ENCODE measurements at places on chromosomes 6 and 20. TPM values are rescaled to one million over a fixed set of nuclear protein-coding genes. Genes with fewer than 3 reads are reported as not detected.

NUP43 gene
- 12.0 TPM for total RNA-seq

EEF1A2 gene
- total RNA-seq: 0.79 TPM

BMP6 gene
- total RNA-seq: 0.77 TPM

SMPDL3A gene
- total RNA-seq: 57.7 TPM

GNAS-AS1 gene
- 0.43 TPM for total RNA-seq

CNKSR3 gene
- 3.6 TPM for total RNA-seq

SIRPD gene
- total RNA-seq: not detected

ZSCAN12 gene
- total RNA-seq: 5.2 TPM

SLC12A5 gene
- under 0.01 TPM for total RNA-seq

SEMG1 gene
- not detected for total RNA-seq

CLPSL1 gene
- total RNA-seq: not detected

IL20RA gene
- total RNA-seq: 0.17 TPM

CD93 gene
- total RNA-seq: under 0.01 TPM

TRIM15 gene
- not detected for total RNA-seq

DEFB124 gene
- not detected for total RNA-seq

ZSWIM3 gene
- 5.0 TPM for total RNA-seq

CST4 gene
- total RNA-seq: not detected

RGS17 gene
- 15.1 TPM for total RNA-seq

PLCB4 gene
- 8.2 TPM for total RNA-seq

CST3 gene
- total RNA-seq: 164 TPM

DEFB132 gene
- not detected for total RNA-seq

LHFPL5 gene
- total RNA-seq: not detected

THEMIS gene
- total RNA-seq: not detected

COL12A1 gene
- 258 TPM for total RNA-seq

TBX18 gene
- total RNA-seq: 8.2 TPM

SPTLC3 gene
- total RNA-seq: 4.6 TPM

TNF gene
- not detected for total RNA-seq

EDN1 gene
- total RNA-seq: 0.16 TPM

Data from bronchial smooth muscle cell (primary cell).